ENCODE measurements at places on chromosomes 2 and 18.

DNA sequence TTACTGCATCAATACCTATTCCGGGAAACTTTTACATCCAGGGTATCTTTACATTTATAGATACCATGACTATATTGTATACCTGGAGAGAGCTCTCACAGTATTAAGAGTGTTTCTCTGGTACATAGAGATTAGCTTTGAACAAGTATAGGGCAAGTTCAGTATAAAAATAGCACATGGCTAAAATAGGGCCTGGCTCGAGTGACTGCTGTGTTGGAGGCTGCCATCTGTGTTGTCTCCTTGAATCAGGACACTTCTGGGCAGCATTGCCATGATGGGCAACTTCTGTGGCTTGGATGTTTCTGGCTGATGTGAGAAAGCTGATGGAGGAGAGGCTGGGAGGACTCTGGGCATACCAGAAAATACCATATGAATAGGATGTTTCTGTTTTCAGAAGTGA lies 18.7 kb downstream of the ARHGAP28 start:
- no peak for DNase-seq

- DNase-seq: no peak
Measured at GRCh38 chr2:96884299-96885094, 14.6 kb upstream of the SEMA4C start.

- DNase-seq: no peak
Measured at GRCh38 chr2:175036582-175037018, 31.4 kb upstream of the CHN1 start.

DNA sequence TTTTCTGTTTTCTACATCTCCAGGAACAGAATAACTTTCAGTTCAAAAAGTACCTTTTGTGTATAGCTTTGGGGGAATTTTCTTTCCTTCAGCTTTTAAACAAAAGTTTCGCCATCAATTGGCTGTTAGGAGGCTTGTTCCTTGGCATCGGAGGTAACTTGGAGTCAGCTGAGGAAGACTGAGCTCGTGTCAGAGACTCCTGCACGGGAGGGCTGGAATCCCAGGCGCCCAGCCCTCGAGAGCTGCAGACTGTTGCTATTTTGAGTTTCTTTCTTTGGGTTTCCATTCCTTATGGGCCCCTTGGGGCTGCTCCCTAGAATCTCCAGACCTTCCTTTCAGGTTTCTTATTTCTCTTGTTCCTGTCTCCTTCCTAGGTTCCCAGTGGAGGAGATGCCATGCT lies 8.1 kb downstream of the EMILIN2 start:
- no peak for DNase-seq

DNA sequence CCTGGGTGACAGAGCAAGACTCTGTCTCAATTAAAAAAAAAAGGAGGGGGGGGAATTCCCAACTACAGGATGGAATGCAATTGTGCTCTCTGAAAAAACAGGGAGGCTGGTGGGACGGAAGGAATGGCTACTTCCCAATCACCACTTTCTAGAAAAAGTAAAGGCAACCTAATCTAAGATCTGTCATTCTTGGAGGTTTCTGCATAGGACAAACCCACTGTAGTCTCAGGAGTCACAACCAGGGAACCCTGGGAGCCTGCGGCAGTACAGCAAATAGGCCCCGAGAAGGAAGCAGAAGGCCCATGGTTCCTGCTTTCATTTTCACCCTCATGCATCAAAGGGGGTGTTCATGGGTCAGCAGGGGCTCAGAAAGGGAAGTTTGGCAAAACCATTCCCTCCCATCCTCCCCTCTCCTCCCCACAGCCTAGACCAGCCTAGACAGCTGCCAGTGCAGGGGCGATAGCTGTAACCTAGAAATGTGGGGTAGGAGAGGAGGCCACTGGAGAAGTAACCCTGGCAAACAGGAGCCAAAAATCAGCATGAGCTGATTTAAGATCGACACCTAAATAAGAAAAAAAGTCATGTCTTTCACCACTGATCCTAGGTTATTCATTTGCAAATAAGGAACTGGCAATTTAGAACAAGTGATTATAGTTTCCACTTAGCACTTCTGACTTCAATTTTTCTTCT lies 48.0 kb downstream of the TRABD2A start:
- DNase-seq: no peak

- DNase-seq: no peak
Measured at GRCh38 chr2:137772451-137772850, 191.8 kb upstream of the HNMT start.
